IMR-90 (cell line): ENCODE measurements at places on chromosomes 13 and 19.

DNA sequence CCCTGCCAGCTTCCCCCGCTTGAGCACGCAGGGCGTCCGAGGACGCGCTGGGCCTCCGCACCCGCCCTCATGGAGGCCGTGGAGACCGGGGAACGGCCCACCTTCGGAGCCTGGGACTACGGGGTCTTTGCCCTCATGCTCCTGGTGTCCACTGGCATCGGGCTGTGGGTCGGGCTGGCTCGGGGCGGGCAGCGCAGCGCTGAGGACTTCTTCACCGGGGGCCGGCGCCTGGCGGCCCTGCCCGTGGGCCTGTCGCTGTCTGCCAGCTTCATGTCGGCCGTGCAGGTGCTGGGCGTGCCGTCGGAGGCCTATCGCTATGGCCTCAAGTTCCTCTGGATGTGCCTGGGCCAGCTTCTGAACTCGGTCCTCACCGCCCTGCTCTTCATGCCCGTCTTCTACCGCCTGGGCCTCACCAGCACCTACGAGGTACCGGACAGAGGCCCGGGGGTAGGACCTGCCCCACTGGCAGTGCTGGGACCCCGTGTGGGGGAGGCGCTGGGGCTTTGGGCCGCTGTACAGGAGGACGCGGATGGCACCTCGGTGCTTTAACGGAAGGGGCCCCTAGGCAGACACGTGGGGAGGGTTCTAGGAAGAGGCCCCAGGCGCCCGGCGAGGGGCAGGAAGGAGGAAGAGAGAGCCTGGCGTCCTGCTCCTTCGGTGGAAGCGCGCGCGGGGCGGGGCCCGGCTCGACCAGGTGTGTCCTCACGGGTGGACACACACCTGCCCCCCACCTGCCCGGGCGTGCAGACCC, 681 bp downstream of the SLC5A5 start:
- no peaks in the 10 kb centered on the region for H3K36me3 ChIP-seq
- DNase-seq = no peak
- H3K27me3 ChIP-seq = peaks cover 53% of the 10 kb centered on the region
- H3K4me1 ChIP-seq = no peaks in the 10 kb centered on the region
- H3K4me3 ChIP-seq = no peak overlapping the region

DNA sequence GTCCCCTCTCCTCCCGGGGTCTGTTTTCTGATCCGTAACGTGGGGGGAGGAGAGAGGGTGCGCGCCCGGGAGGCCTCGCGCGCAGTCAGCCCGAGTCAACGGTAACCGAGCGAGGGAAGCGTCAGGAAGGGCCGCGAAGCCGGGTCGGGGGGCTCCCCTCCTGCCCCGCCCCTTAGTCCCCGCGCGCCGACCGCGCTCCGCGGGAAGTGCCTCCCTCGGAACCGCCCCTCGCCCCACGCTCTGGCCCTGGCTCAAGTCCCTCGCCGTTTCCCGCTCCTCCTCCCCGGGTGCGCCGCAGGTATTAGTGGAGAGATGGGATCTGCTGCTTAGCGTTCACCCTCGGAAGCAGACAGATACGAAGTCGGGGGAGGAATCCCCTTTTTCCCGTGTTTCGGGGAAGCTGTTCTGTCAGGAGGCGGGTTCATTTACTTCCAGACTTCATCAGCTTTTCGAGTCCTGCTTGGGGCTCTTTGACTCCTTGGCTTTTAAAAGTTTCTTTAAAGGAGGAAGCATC, 770 bp downstream of the HNRNPM start:
- no peak for DNase-seq
- H3K27ac ChIP-seq = peak overlapping the region; percentile 88
- peak overlapping the region; percentile 83 for H3K4me3 ChIP-seq

DNA sequence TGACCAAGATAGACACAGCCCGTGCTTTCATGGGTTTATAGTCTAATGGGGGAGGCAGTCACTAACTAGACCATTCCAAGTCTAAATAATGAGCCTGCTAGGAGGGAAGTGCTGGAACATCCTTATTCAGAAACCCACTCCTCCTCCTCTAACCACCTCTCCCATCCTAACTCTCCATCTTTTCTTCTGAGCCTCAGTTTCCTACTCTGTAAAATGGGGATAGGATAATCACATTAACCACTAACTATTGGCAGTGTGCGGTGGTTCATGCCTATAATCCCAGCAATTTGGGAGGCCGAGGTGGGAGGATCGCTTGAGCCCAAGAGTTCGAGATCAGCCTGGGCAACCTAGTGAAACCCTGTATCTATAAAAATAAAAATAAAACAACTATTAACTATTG, 68.7 kb downstream of the MAP4K1 start:
- no peak for DNase-seq
- H3K4me3 ChIP-seq = no peak overlapping the region
- H3K27me3 ChIP-seq = peaks cover 6% of the 10 kb centered on the region
- no peak overlapping the region for H3K27ac ChIP-seq
- no peaks in the 10 kb centered on the region; the same call in 1 of the 2 replicates for H3K4me1 ChIP-seq

DNA sequence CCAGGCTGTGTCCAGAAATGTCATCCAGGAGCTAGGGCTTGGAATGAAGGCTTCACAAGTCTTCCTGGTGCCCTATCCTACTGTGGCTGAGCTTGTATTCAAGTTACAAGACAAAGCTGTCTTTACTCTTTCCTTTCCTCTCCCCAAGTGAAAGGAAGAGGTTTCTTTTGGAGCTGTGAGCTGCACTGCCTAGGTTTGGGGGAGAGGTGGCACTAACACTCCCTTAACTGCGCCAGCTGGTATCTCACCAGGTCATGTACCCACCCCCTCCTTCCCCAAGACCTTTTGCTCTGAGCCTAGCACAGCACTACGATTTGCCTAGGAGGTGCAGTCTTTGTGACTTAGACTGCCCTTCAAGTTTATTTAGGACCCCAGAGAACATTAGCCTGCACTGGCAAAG, 2053.6 kb upstream of the PRR20A start:
- H3K27me3 ChIP-seq = no peaks in the 10 kb centered on the region
- no peaks in the 10 kb centered on the region for H3K4me1 ChIP-seq
- H3K27ac ChIP-seq = no peak overlapping the region
- no peak for DNase-seq
- H3K4me3 ChIP-seq = no peak overlapping the region

GRCh38 chr19:50233308-50233910, 30.0 kb downstream of the MYH14 start:
- no peak overlapping the region for H3K4me3 ChIP-seq
- H3K36me3 ChIP-seq = no peaks in the 10 kb centered on the region
- H3K27me3 ChIP-seq = no peaks in the 10 kb centered on the region
- H3K4me1 ChIP-seq = no peaks in the 10 kb centered on the region
- no peak for DNase-seq

DNA sequence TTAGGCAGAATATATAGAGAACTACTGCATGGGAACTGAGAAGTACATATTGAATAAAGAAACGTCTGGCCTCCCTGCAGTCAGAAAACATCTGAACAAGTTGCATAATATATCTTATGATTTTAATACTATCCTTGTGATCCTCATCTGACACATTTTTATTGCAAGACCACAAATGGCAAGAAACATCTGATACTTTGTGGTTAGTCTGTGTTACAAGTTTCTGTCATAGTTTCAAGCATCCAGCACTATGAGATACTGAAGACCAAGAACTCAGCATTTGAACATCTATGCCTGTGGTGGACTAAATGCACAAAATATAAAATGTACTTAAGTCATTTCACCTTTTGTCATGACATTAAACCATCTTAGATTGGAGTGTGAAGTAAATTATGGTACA, 1175.8 kb upstream of the MIR17HG start:
- no peak for DNase-seq
- H3K4me3 ChIP-seq = no peak overlapping the region
- no peaks in the 10 kb centered on the region for H3K36me3 ChIP-seq
- no peak overlapping the region for H3K27ac ChIP-seq

DNA sequence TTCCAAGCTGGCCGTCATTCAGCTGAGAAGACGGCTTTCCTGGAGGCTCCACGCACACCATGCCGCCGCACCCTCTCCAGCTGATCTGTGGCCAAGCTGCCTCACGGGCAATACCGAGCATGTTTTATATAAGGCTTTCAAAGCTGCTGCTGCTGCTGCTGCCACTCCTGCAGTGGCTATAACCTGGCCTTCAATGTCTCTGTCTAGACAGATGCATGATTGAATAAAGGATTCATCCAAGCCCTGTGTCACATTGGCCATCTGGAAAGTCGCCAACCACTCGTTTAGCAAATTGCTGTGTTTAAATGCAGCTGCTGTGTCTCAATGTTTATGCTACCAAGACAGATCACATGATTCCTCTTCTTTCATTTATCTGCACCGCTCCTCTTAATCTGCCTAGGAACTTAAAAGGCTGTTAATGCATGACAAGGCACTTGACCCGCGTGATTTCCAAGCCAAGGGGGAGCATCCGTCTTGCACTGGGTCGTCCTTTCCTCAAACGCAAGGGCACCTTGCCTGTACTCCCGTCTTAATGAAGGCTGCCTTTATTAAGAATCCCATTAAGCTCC, 114.3 kb downstream of the TEX26 start:
- no peaks in the 10 kb centered on the region for H3K36me3 ChIP-seq
- no peak overlapping the region for H3K4me3 ChIP-seq
- peak; percentile 68 for DNase-seq

GRCh38 chr19:9917321-9917720, 19.0 kb downstream of the OLFM2 start:
- no peaks in the 10 kb centered on the region for H3K36me3 ChIP-seq
- DNase-seq = peak; percentile 60
- peaks cover 10% of the 10 kb centered on the region for H3K27me3 ChIP-seq
- peaks cover 2% of the 10 kb centered on the region; the same call in 1 of the 2 replicates for H3K4me1 ChIP-seq
- no peak overlapping the region for H3K4me3 ChIP-seq

DNA sequence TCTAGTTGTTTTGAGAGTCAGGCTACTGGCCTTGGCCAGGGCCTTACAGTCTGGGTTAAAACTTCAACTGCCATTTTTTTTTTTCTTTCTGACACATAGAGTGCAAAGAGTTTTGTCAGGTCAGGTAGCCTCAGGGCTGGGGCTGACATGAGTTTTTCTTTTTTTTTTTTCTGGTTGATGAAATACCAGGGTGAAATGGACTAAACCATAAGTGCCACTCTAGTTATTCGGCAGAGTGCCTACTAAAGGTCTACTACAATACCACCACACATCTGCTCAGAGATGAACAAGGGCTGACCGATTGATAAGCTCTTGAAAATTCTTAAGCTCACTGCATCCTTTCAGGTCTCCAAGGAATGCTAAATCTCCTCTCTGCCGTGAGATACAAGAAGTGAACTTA, 4.4 kb upstream of the ZNF320 start:
- no peaks in the 10 kb centered on the region for H3K4me1 ChIP-seq
- H3K27ac ChIP-seq = no peak overlapping the region
- no peak overlapping the region for H3K4me3 ChIP-seq
- no peaks in the 10 kb centered on the region for H3K27me3 ChIP-seq

- H3K4me3 ChIP-seq = no peak overlapping the region
- H3K27me3 ChIP-seq = no peaks in the 10 kb centered on the region
- no peak overlapping the region for H3K27ac ChIP-seq
- no peak for DNase-seq
- peaks cover 65% of the 10 kb centered on the region for H3K36me3 ChIP-seq
Observed at GRCh38 chr19:7933828-7934725, 8.1 kb upstream of the CTXN1 start.

- H3K27me3 ChIP-seq = no peaks in the 10 kb centered on the region
- H3K27ac ChIP-seq = no peak overlapping the region
- no peak for DNase-seq
- no peak overlapping the region for H3K4me3 ChIP-seq
- peaks cover 64% of the 10 kb centered on the region for H3K36me3 ChIP-seq
- H3K4me1 ChIP-seq = no peaks in the 10 kb centered on the region; the same call in 1 of the 2 replicates
Observed at GRCh38 chr19:15396436-15396835, 16.8 kb upstream of the AKAP8 start.

GRCh38 chr13:108961542-108962125, 332.2 kb downstream of the MYO16 start:
- no peak overlapping the region for H3K27ac ChIP-seq
- peak; percentile 62 for DNase-seq
- peaks cover 11% of the 10 kb centered on the region for H3K4me1 ChIP-seq
- H3K4me3 ChIP-seq = no peak overlapping the region

- no peaks in the 10 kb centered on the region for H3K4me1 ChIP-seq
- no peaks in the 10 kb centered on the region for H3K27me3 ChIP-seq
- DNase-seq = peak; percentile 53
Observed at GRCh38 chr19:36488118-36488845, 1.1 kb downstream of the ZNF566 start.

- DNase-seq = peak; percentile 89
- peaks cover 10% of the 10 kb centered on the region; the same call in 1 of the 2 replicates for H3K4me1 ChIP-seq
- no peak overlapping the region for H3K27ac ChIP-seq
- no peaks in the 10 kb centered on the region for H3K36me3 ChIP-seq
- H3K4me3 ChIP-seq = no peak overlapping the region
Observed at GRCh38 chr13:47484548-47484947, 516.5 kb downstream of the SUCLA2 start.

- H3K36me3 ChIP-seq = no peaks in the 10 kb centered on the region
- H3K4me1 ChIP-seq = no peaks in the 10 kb centered on the region
- no peaks in the 10 kb centered on the region for H3K27me3 ChIP-seq
- no peak overlapping the region for H3K27ac ChIP-seq
Observed at GRCh38 chr19:30879225-30879624, 470.0 kb downstream of the TSHZ3 start.

DNA sequence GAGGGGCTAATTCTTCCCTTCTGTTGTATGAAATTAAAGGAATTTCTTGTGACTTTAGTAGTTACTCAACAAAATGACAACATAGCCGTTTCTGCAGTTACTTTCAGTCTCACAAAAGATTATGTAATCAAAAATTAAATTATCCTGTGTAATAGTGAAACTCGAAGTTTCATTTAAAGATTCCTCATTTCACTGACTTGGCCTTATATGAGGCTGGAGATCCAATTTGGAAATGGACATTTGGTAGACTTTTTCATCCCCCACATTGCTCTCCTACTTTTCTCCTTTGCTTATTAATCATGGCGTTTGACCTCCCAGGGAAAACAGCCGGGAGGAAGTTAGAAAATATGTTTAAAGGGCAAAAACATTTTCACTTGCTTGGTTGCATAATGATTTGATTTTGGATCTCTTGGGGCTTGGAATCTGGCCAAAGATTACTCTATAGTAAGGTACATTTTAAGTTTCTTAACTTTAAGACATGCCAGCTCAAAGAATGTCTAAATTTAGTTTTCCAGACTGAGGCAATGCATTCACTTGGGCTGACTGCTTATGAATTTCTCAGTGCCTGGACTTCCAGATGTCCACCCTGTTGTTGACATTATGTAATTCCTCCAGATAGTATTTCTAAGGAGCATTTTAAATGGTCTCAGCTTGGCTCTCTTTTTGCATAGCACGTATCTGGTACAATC, 1364.9 kb upstream of the MIR17HG start:
- H3K4me3 ChIP-seq = no peak overlapping the region
- DNase-seq = no peak
- H3K36me3 ChIP-seq = no peaks in the 10 kb centered on the region
- H3K27ac ChIP-seq = no peak overlapping the region
- no peaks in the 10 kb centered on the region for H3K4me1 ChIP-seq

DNA sequence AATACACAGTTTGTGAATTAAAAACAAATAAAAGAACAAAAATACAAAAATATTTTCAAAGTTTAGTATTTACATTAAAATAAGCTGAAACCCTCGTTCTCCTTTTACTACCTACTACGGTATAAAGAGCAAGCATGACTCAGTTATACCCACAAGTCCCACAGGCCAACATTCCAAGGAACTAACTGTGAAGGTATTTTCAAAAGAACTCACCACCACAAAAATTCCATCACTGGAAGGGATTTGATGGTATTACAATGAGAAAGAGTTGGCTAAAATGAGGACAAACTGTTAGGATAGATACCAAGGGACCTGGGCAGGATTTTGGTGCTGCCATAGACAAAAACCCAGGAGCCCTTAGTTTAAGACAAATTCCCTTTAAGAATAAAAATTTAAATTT, 122.7 kb downstream of the TBC1D4 start:
- no peaks in the 10 kb centered on the region for H3K27me3 ChIP-seq
- H3K4me3 ChIP-seq = no peak overlapping the region
- H3K36me3 ChIP-seq = no peaks in the 10 kb centered on the region
- H3K4me1 ChIP-seq = peaks cover 8% of the 10 kb centered on the region; the same call in 1 of the 2 replicates
- H3K27ac ChIP-seq = no peak overlapping the region
